ENCODE measurements at places on chromosomes 2 and 18. TPM values are rescaled to one million over a fixed set of nuclear protein-coding genes. Genes with fewer than 3 reads are reported as not detected.

DNA sequence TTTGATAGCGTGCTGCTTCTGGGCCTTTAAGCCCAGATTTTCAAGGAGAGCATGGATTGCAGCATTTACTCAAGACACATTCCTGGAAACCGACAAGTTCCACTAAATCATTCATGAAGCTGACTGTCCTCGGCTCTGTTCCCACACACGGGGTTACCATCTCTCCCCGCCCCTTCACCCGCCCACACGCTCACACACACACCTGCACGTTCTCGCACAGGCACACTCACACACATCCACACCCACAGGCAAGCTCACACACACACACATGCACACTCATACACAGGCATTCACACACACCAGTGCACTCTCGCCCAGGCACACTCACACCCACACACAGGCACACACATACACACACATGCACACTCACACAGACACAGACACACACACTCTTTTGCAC is 150.0 kb upstream of the AGAP1 start:
- DNase-seq: no peak

- DNase-seq: no peak
Observed at GRCh38 chr2:8570637-8571036, 111.2 kb upstream of the ID2 start.

- DNase-seq: no peak
Observed at GRCh38 chr18:26756556-26756955, 109.0 kb downstream of the AQP4 start.

- no peak for DNase-seq
Observed at GRCh38 chr2:24220554-24221291, 45.9 kb downstream of the FAM228A start.

GRCh38 chr2:222813177-222813843 is 47.5 kb upstream of the ACSL3 start:
- no peak for DNase-seq

Gene ALLC
- total RNA-seq: not detected

GRCh38 chr2:224271617-224272236 is 130.2 kb downstream of the FAM124B start:
- no peak for DNase-seq

DNA sequence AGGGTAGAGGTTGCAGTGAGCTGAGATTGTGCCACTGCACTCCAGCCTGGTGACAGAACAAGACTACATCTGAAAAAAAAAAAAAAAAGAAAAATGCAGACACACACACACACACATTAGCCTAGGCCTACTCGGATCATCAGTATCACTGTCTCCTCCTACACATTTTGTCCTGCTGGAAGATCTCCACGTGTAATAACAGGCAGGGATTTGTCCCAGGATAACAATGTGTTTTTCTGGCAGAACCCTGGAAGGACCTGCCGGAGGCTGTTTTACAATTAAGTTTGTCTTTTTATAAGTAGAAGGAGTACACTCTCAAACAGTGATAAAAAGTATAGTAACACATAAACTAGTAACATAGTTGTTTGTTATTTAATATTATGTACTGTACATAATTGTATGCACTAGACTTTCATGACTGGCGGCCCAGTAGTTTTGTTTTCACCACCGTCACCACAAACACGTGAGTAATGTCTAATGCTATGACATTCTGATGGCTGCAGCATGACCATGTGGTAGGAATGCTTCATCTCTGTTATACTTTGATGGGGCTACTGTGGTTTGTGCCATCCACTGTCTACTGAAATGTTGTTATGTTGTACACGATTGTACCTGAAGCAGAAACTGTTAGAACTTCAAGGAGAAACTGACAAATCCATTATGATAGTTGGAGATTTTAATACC is 130.6 kb downstream of the ATP9B start:
- no peak for DNase-seq

Gene CCDC68
- 1.2 TPM for total RNA-seq
